ENCODE measurements at places on chromosomes 13 and 19.

DNA sequence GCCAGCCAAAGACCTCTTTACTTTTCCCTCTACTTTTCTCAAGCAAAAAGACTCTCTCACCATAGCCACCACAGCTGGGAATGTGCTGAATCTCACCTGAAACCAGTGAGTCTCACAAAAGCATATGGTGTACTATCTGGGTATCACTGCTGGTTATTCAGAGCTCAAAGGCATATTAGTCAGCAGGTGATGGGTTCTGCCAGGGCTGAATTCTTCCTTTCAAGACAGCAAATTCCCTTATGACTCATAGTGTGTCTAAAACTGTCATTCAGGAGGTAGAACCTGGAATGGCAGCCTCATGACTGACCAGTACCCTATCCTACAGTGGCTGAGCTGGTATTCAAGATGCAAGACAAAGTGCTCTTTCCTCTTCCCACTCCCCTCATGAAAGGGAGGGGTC, 2859.1 kb downstream of the PCDH9 start:
- no peak for DNase-seq

GRCh38 chr13:40139896-40140520, 484.5 kb downstream of the COG6 start:
- DNase-seq, result no peak

- no peak for DNase-seq
Observed at GRCh38 chr19:18489627-18490184, 32.2 kb downstream of the ELL start.

DNA sequence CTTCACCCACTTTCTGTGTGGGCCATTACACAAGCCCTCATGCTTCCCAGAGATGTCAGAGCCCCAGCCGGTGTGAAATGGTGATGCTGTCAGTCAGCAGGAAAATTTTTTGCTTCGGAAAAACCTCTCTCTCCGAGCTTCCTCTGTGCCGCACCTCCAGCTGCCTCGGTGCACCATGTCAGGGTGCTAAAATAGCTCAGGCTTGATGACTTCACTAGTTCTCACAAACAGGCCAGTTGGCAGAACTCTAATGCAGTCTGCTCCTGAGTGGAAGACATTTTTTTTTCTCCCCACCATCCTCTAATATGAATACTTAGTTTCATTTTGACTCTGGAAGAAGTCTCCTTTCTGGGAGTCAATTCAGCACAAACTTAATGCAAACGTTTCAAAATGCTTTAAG, 71.3 kb downstream of the KLF12 start:
- DNase-seq, result no peak

GRCh38 chr13:34048652-34049051, 230.7 kb downstream of the RFC3 start:
- no peak for DNase-seq

DNA sequence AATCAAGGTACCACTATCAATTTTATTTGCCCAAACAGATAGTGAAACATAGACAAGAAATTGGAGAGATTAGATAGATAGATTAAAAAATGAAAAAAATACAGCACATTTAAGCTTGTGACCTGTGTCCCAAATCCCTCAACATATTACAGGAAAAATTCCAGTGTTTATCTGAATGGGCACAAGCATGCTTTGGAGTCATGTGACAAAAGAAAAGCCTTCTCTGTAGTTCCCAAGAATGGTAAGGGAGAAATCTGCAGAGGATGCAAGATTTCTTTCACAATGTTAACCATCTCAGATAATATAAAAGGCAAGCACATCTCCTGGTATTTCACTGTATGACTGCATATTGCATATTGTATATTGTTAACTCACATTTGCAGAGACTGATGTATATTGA, 168.0 kb downstream of the PCDH9 start:
- DNase-seq, result no peak

DNA sequence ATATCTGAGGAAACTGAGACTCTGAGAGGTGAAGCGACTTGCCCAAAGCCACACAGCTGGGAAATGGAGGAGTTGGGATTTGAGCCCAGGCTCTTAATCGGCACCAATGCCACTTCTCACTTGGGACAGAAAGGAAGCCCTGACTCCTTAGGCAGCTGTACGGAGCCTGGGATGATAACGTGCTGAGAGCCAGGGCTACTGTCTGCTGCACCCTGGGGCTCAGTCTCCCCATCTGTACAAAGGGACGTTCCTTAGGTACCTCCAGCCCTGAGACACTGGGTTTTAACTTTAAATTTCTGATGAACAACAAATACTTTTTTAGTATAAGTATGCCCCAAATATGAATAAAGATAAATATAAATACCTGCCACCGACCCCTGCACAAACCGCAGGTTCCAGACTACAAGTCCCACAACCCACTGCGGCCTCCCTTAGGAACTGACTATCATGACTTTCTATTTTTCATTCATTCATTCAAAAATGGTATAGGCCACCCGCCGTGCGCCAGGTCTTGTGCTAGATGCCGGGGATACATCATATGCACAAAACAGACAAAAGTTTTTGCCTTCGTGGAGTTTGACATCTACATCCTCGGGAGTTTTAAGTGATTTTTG, 776 bp upstream of the NCLN start:
- no peak for DNase-seq

DNA sequence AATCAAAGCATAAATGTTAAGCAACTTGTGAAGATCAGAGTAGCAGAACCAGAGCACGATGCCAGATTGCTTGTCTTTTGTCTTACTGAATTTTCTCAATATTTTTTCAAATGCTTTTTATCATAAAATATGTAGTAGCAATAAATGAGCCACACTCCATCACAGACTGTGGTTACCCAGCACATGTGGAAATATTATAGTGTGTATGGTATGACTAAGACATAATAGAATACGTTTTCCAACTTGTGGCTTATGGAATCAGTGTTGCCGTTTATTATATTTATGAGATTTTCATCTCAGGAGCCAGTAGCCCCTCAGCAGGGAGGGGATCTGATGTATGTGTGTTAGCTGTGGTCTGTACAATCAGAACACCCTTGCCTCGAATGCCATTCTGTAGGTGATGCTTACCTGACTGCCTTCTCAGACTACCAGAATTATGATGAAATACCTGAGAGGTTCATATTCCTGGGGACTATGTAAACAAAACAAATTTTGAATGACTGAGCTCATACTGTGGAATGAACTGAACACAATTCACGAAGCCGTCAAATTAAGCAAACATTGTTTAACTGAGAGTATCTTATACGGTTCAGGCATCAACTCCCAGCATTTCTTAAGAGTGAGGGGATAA, 1.9 kb downstream of the SCEL start:
- no peak for DNase-seq
